ENCODE measurements at places on chromosomes 1 and 21. TPM values are rescaled to one million over a fixed set of nuclear protein-coding genes. Genes with fewer than 3 reads are reported as not detected.

Gene SLC30A1
- 29.0 TPM for total RNA-seq

Gene FCRL1
- total RNA-seq = not detected

Gene RNF187
- total RNA-seq = 55.9 TPM

Gene EPHA2
- total RNA-seq = 135 TPM

Gene SELENBP1
- 5.7 TPM for total RNA-seq

Gene DNM3
- total RNA-seq = 0.72 TPM

Gene GNG12
- total RNA-seq = 30.4 TPM

Gene ADCY10
- total RNA-seq = 0.17 TPM

Gene PTPRC
- total RNA-seq = not detected

Gene SLC30A2
- not detected for total RNA-seq

Gene MYBPH
- total RNA-seq = not detected

Gene SPRR5
- total RNA-seq = not detected

Gene FAM72D
- total RNA-seq = 6.3 TPM

Gene SLC22A15
- total RNA-seq = 0.72 TPM

Measured in A549 treated with RU486 at 1 μM for 4 hours (cell line).